Activated CD8-positive, alpha-beta T cell treated with anti-CD3 and anti-CD28 coated beads, Interleukin-2, amount 10 ng/mL, durations not matched to agents 7 days and 5 days (primary cell): ENCODE measurements at places on chromosomes 7 and 10. TPM values are rescaled to one million over a fixed set of nuclear protein-coding genes. Genes with fewer than 3 reads are reported as not detected.

- peak; percentile 78 for DNase-seq
These were observed 37.0 kb upstream of the IL15RA start for GRCh38 chr10:6014241-6014761.

- no peak for DNase-seq
These were observed 92.5 kb downstream of the ATE1 start for GRCh38 chr10:121835376-121835775.

GRCh38 chr10:31135171-31135570, 103.5 kb upstream of the ZNF438 start:
- DNase-seq: no peak

DNA sequence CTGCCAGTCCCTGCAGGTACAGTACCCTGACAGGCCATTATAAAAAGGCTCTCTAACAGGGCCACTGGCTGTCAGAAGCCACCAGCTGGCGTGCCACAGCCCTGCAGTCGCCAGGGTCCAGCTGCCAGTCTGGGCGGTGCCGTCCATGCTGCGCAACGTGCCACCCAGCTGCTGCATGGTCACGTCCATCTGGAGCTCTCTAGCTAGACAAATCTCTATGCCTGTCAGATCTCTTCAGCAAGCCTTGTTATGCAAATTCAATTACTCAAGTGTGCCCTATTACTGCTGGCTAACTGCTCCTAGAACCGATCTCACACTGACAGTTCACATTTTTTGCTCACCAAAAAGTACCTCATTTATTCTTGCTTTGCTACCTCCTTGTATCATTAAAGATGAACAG, 75.9 kb downstream of the HIBADH start:
- DNase-seq: no peak

DNA sequence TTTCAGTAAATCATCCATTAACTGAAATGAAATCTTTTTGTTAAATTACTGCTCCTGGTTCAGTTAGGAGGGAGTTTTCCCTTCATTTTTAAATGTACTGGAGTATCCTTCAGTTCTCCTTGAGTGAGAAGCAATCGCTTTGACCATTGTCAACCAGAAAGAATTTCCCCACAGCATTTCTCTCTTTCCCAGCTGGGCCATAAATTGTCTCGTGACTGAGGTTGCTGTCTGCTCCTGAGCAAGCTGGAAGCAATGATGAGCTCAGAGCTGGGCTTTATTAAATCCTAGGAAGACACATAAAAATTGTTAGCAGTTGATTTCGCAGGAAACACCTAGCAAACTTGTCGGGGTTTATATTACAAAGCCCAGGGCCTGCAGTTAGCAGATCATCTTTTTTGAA, 102.0 kb upstream of the INSYN2A start:
- DNase-seq: no peak

DNA sequence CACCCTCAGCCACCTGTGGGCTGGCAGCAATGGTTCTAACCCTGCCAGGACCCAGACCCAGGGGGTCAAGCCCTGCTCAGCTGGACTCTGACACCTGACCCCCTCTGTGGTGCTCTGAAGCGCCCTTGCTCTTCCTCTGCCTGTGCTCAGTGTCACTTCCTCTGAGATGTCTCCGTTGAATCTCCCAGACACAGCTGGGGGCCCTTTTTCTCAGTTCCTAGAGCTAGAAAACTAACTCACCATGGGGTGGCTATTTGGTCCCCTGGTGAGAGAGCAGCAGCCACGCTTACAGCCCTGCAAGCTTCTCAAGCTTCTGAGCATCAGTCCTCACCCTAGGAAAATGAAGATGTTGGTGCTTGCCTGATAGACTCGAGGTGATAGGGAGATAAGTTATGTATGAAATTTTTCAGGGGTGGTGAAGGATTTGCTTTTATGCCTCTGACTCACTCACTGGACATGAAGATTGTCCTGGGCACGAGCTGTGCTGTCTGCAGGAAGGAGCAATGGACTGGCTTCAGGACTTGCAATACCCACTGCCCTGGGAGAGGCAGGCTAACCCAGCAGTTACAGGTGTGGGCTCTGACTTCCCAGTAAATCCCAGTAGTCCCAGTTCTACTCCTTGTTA, 29.6 kb downstream of the COL13A1 start:
- DNase-seq: no peak

Gene CHRM2
- not detected for total RNA-seq

Gene TMEM196
- total RNA-seq: not detected
